T-cell (primary cell): ENCODE measurements at places on chromosomes 13 and 19.

DNA sequence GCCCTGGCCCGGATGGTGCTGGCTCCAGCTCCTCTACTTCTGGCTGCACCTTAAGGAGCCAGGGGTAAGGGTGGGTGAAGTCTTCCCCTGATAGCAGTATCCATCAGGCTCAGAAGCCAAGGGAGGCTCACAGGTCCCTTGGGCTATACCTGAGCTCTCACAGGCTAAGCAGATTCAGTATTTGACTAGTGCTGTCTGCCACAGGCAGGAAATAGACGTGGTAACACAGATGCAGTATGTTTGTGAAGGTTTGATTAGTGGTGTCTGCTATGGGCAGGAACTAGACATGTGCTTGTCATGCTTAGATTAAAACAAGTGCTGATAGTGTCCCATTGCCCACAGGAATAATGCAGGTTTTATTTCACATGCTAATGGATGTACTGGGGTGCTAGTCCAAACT, 4.0 kb downstream of the SYT5 start:
- peaks cover 49% of the 10 kb centered on the region for H3K4me1 ChIP-seq
- H3K27me3 ChIP-seq = peaks cover 93% of the 10 kb centered on the region
- no peak for DNase-seq
- no peak overlapping the region for H3K4me3 ChIP-seq
- no peaks in the 10 kb centered on the region for H3K36me3 ChIP-seq

DNA sequence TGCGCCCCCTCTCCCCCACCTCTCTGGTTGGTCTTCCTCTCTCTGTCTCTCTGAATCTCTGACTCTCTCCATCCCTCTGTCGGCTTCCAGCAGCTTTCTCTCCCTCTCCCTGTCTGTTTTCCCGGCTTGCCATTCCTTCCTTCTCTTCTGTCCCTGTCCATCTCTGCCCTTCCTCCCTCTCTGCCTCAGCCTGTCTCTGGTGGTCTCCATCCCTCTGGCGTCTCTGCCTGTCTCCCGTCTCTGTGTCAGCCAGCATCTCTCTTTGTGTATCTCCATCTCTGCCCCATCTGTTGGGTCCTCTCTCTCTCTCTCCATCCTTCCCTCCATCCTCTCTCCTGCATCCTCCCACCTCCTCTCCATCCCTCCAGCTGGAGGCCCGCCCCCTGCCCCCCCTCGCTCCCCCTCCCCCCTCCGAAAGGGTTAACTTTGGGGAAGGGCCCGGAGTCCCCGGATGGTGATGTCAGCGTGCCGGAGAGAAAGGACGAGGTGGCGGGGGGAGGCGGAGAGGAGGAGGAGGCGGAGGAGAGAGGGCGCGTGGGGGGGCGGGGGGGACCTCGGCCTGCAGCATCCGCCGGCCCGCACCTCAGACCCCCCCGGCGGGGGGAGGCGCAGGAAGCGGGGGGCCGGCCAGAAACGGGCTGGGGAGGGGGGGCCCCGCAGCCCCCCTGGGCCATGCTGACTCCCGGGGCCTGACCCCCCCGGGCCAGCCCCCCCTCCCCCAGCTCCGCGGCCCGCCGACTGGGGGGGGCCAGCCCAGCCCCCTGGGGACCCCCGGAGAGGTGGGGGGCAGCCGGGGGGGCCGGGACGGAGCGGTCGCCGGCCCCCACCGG, at the start of gene BRSK1:
Gene BRSK1, plus strand, starts transcription at position 450 of the 830 bp plus-strand sequence. CDS start 446 bp downstream, outside the sequence.
- peaks cover 9% of the 10 kb centered on the region for H3K4me1 ChIP-seq
- no peaks in the 10 kb centered on the region for H3K36me3 ChIP-seq
- H3K4me3 ChIP-seq = no peak within 1 kb of the TSS
- no peak within 1 kb of the TSS for H3K27ac ChIP-seq
- H3K27me3 ChIP-seq = no peaks in the 10 kb centered on the region
- DNase-seq = peak; percentile 37

GRCh38 chr13:65943024-65943423, 1287.1 kb downstream of the PCDH9 start:
- H3K4me3 ChIP-seq = no peak overlapping the region
- H3K4me1 ChIP-seq = no peaks in the 10 kb centered on the region
- no peaks in the 10 kb centered on the region for H3K36me3 ChIP-seq
- no peaks in the 10 kb centered on the region for H3K27me3 ChIP-seq

DNA sequence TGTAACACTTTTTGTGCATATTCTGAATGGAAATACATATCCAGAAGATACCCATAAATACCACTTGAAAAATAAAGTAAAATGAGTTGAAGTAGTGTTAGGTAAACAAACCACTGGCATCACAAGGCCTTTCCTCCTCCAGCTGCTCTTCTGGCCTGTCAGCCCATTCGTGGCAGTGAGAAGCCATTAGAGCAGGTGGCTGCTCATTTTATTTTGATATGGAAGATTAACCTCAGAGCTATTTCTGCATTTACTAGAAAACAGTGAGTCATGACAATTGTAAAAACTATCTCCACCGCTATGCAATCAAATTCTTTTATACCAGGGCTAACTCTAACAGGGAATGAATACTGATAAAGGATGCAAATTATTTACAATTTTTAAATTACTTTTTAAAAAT, 2898.1 kb downstream of the PCDH9 start:
- H3K27ac ChIP-seq = no peak overlapping the region
- H3K36me3 ChIP-seq = no peaks in the 10 kb centered on the region
- no peak overlapping the region for H3K4me3 ChIP-seq
- no peaks in the 10 kb centered on the region for H3K4me1 ChIP-seq

DNA sequence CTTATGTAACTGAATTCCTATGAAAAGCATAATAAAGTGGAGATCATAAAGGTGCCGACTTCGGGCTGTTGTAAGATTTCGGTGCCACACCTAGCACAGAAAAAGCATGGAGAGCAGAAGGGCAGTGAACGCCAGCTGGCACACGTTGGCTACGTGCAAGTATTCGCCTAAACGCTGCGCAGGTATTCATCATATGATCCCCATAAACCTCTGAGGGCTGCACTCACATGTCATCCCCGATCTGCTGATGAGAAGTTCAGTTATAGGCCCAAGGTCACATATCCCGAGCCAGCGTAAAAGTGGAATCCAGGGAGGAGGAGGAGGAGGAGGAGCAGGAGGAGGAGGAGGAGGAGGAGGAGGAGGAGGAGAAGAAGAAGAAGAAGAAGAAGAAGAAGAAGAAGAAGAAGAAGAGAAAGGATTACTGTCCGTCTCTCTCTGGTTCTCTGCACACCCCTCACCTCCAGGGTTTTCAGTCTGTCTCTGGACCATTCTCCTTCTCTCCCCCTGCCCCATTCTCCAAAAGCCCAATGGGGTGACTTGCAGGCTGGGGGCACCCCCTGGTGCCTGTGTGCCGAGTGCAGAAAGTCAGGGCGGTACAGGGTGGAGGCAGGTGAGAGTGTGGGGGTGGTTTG, 18.6 kb upstream of the CYP2S1 start:
- no peaks in the 10 kb centered on the region for H3K27me3 ChIP-seq
- peaks cover 8% of the 10 kb centered on the region for H3K4me1 ChIP-seq
- H3K27ac ChIP-seq = no peak overlapping the region
- no peak for DNase-seq
- no peak overlapping the region for H3K4me3 ChIP-seq

DNA sequence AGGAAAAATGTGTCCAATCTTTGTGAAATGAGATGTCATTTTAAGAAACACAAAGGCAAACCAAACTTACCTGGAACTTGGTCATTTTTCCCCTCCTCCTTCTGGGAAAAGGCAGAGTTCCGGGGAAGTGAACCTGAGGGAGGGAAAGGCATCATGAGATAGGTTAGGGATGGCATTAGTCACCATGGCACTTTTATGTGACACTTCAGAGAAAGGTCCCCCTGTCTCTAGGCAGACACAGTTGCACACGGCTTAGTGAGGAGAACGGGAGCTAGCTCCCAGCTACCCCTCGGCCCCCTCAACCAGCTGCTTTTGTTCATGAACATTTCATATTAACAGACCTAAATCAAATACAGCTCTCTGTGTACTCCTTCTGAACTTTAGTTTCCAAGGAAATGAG, 1.5 kb downstream of the ZNF235 start:
- no peak for DNase-seq
- H3K27ac ChIP-seq = no peak overlapping the region
- H3K27me3 ChIP-seq = no peaks in the 10 kb centered on the region

DNA sequence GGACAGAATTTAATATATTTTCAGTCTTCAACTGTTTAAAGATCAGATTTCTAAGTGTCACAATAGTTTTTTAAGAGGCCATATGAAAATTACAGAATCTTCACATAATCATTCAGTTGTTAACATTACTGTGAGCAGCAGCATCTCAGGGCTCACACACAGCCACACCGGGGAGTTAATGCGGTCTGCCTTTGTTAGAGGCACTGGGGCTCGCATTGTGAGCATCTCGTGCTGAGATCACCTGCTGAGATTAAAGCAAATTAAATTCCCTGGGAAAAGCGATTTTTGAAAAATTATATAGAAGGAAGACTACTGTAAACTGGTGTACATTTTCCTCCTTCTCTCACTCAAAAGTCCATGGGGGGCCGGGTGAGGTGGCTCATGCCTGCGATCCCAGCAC, 16.6 kb downstream of the GPR12 start:
- H3K4me3 ChIP-seq = no peak overlapping the region
- no peak overlapping the region for H3K27ac ChIP-seq
- no peak for DNase-seq
- H3K4me1 ChIP-seq = no peaks in the 10 kb centered on the region
- no peaks in the 10 kb centered on the region for H3K36me3 ChIP-seq

- H3K4me3 ChIP-seq = no peak overlapping the region
- no peak overlapping the region for H3K27ac ChIP-seq
- H3K27me3 ChIP-seq = no peaks in the 10 kb centered on the region
- peaks cover 3% of the 10 kb centered on the region for H3K4me1 ChIP-seq
- no peak for DNase-seq
These were observed 5.4 kb upstream of the ZNF765 start for GRCh38 chr19:53389571-53389970.

DNA sequence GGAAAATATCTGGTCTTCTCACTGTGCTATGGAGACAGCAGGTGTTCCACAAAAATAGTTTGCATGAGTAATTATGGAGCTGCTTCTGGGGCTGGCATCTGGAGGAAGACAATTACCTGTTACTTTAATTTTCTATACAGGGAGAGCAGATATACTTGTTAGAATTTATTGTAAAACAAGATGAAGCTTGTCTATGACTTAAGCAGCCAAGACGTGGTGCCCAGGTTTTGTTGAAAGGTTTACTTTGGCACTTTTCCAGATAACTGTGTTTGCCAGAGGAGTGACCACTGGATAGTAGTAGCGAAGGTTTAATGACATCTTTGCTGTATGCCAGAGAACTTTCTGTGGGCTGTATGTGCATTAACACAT, 134.5 kb upstream of the KL start:
- no peaks in the 10 kb centered on the region for H3K27me3 ChIP-seq
- no peak overlapping the region for H3K27ac ChIP-seq
- no peak for DNase-seq
- H3K4me3 ChIP-seq = no peak overlapping the region
- no peaks in the 10 kb centered on the region for H3K36me3 ChIP-seq

- H3K36me3 ChIP-seq = no peaks in the 10 kb centered on the region
- H3K27me3 ChIP-seq = no peaks in the 10 kb centered on the region
- H3K27ac ChIP-seq = no peak overlapping the region
- no peak overlapping the region for H3K4me3 ChIP-seq
- no peaks in the 10 kb centered on the region for H3K4me1 ChIP-seq
- no peak for DNase-seq
These were observed 225.4 kb downstream of the PCCA start for GRCh38 chr13:100314132-100314910.

GRCh38 chr19:29666578-29667386, 1.5 kb downstream of the PLEKHF1 start:
- H3K4me1 ChIP-seq = peaks cover 35% of the 10 kb centered on the region
- peaks cover 12% of the 10 kb centered on the region for H3K36me3 ChIP-seq
- no peaks in the 10 kb centered on the region for H3K27me3 ChIP-seq
- peak overlapping the region; percentile 90 for H3K4me3 ChIP-seq

- H3K4me1 ChIP-seq = no peaks in the 10 kb centered on the region
- no peak for DNase-seq
- H3K4me3 ChIP-seq = no peak overlapping the region
- H3K27ac ChIP-seq = no peak overlapping the region
These were observed 671.5 kb upstream of the PCDH20 start for GRCh38 chr13:62087124-62087523.

DNA sequence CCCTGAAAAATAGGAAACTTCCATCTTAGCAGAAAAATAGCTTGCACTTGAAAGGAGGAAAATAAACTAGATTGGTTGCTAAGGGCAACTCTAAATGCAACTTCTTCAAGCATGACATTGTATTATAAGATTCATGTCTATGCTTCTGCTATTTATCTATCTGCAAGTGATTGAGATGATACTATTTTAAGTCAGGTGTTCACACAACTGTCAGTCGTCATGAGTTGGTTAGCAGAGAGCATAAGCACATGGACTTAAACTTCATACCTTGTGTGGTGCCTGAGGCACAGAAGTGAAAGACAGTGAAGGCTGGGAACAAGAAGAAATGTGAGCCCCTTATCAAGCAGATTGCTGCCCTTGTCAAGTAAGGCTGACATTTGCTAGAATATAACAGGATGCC, 82.9 kb downstream of the SLITRK5 start:
- H3K4me3 ChIP-seq = no peak overlapping the region
- H3K27ac ChIP-seq = no peak overlapping the region
- H3K4me1 ChIP-seq = no peaks in the 10 kb centered on the region
- no peaks in the 10 kb centered on the region for H3K27me3 ChIP-seq
- no peaks in the 10 kb centered on the region for H3K36me3 ChIP-seq

DNA sequence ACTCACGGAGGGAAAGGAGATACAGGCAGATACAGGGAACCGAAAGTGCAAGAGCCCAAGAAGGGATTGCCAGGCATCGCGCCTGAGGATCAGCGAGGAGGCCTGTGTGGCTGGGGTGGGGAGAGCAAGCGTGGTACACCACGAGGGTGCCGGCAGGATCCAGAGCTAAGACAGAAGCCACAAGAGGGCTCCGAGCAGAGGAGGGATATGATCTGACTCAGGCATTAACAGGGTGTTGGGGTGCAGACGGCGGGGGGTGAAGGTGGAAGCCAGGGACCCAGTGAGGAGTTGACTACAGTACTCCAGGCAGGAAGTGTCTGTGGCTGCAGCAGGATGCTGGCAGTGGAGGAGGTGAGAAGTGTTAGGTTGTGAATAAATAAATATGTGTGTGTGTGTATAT, 5.4 kb upstream of the PPP1R37 start:
- no peak overlapping the region for H3K4me3 ChIP-seq
- no peaks in the 10 kb centered on the region for H3K27me3 ChIP-seq
- peak overlapping the region; percentile 61 for H3K27ac ChIP-seq
- H3K4me1 ChIP-seq = peaks cover 5% of the 10 kb centered on the region
- DNase-seq = peak; percentile 71
- H3K36me3 ChIP-seq = peaks cover 8% of the 10 kb centered on the region

- H3K27ac ChIP-seq = peak within 1 kb of the TSS; percentile 96
- peaks cover 3% of the 10 kb centered on the region for H3K4me1 ChIP-seq
- DNase-seq = no peak
- H3K27me3 ChIP-seq = peaks cover 10% of the 10 kb centered on the region
- no peaks in the 10 kb centered on the region for H3K36me3 ChIP-seq
These were observed at the start of gene PPFIA3 for GRCh38 chr19:49119411-49120324. Gene PPFIA3, plus strand, starts transcription at chr19:49119544. Its CDS starts 8,330 bp downstream, at chr19:49127874.

- H3K27ac ChIP-seq = no peak overlapping the region
- DNase-seq = no peak
- H3K27me3 ChIP-seq = peaks cover 47% of the 10 kb centered on the region
- H3K4me3 ChIP-seq = peak overlapping the region; percentile 52
These were observed 1.5 kb upstream of the SLC17A7 start for GRCh38 chr19:49442771-49443365.

- H3K4me1 ChIP-seq = peaks cover 5% of the 10 kb centered on the region
- peaks cover 3% of the 10 kb centered on the region for H3K36me3 ChIP-seq
- H3K27me3 ChIP-seq = no peaks in the 10 kb centered on the region
- H3K4me3 ChIP-seq = no peak overlapping the region
- no peak for DNase-seq
These were observed 15.7 kb downstream of the PNPLA6 start for GRCh38 chr19:7550987-7551761.
